SK-N-MC (cell line): ENCODE measurements at places on chromosomes 5 and 9.

GRCh38 chr5:113984928-113985327, 376.9 kb upstream of the KCNN2 start:
- no peak for DNase-seq

- no peak for DNase-seq
Measured at GRCh38 chr5:164351245-164351834, 845.9 kb downstream of the MAT2B start.

DNA sequence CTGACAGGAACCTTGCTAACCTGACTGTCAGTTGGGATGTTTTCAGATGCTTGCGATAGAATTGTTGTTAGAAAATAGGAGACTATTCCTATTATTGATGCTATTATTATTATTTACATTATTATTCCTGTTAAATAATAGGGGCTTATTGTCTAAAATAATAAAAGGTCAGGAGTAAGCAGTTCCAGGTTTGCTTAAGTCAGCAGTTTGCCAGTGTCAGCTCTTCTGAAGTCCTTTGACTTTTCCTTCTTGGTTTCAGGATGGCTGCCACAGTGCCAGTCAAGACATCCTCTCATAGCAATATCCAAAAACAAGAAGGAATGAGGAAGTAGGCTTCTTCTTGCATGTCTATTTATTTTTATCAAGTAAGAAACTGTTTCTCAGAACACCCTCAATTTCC, 141.7 kb upstream of the MARCHF11 start:
- no peak for DNase-seq

DNA sequence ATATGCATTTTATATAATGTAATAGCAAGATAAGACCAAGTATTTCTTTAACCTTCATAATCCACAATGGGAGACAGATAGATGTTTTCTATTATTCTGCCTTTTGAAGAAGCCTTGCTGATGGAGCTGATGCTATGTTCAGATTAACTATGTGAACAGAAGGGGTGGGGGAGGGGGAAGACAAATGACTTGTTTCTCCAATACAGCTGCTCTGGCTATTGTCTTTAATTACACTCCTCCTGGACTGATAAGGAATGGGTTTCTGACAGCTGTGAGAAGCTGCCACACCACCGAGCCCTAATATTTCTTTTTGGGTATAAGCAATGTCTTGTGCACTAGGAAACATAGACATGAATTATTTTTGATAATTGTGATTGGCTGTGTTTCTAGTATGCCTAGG, 62.0 kb downstream of the CAVIN4 start:
- DNase-seq = no peak
